ENCODE measurements at places on chromosomes 2 and 18.

DNA sequence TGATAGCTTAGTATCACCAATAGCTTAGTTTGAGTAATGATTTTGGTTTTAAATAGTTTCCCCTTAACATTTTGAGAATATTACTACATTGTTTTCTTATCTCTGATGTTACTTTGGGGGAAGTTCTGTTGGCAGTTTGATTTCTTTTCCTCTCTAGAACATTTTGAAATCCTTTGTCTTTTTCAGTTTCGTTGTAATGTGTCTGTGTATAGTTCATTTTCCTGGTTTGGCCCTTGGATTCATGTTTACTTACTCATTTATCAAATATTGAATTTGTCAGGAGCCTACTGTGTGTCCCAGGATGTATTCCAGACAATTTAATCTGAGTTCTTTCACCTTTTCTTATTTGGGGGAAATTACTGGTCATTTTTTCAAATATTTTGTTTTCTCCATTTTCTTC is 16.7 kb downstream of the ANKRD12 start:
- no peak for DNase-seq

GRCh38 chr2:197599285-197599965 is 76.0 kb downstream of the RFTN2 start:
- DNase-seq, result peak; percentile 26

GRCh38 chr2:177281400-177282180 is 17.1 kb upstream of the NFE2L2 start:
- no peak for DNase-seq

DNA sequence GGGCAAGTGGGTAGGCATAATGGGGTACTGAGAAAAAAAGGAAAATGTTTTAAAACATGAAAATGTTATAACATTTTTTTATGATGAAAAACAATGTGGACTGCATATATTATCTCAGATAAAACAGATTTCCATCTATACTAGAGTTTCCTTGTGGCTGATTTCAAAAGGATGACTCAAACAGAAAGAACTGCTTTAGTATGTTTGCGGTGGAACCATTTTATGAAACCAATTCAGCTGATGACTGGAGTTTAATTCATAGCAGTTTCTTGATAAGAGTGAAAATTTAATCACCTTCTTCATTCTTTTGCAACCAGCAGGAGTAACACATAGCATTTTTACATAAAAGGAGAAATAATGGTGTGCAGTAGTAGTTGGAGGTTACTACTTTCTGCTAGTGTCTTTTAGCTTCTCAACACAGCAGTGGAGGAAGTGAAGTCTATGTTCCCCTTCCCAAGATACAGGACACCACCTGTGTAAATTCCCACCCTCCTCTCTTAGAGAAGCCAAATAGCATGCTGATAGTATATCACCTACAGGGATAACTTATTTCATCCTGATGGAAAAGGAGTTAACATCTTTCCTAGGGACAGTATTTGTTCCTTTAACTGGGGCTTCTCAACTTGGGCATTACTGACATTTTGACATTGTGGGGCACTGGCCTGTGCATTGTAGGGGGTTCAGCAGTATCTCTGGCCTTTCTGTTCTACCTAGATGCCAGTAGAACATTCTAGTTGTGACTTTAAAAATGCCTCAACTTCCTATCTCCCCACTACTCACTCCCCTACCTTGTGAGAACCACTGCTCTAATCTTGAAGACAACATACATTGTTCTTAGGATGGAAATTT is 29.9 kb downstream of the PELI1 start:
- DNase-seq, result no peak

GRCh38 chr2:146989741-146990140 is 855.1 kb upstream of the ACVR2A start:
- DNase-seq, result no peak

DNA sequence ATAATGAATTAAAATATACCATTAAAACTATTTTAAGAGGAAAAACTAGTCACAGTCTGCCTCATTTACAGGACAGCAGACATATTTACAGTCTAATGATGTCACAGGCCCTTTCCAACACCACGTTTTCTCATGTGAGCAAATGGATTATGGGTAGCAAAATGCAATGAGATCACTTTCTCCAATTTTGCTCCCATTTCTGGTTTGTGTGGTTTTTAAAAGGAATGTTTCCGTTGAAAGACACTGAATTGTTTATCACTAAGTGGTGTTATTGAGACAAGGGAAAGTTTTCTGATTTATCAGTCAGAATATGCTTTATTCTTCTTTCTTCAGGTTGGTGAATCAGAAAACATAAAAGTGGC is 11.4 kb upstream of the NR4A2 start:
- DNase-seq, result no peak

DNA sequence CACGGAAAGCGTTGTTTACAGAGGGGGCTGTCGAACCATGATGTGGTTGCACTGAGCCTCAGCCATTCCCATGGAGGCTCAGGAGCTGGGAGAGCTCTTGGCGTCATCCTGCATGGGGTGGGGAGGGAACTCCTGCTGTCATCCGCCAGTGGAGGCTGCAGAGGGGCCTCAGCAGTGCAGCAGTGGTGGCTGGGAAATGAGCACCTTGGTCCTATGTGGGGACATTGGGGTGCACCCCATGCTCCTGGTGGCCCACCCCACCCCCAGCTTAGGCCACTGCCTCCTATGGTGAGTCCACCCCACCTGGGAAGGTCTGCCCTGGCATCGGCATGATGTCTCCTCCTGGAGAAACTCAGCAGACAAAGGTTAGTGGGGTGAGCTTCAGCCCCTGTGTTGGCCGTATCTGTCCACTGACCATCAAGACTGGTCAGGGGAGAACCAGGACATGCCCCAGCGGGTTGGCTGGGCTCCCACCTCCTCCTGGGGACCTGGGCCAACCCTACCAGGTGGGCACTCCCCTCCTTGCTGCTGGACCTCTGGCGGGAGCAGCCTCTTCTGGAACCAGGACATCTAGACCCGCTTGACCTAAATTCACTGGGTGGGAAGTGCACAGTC is 67.8 kb upstream of the HDAC4 start:
- no peak for DNase-seq

DNA sequence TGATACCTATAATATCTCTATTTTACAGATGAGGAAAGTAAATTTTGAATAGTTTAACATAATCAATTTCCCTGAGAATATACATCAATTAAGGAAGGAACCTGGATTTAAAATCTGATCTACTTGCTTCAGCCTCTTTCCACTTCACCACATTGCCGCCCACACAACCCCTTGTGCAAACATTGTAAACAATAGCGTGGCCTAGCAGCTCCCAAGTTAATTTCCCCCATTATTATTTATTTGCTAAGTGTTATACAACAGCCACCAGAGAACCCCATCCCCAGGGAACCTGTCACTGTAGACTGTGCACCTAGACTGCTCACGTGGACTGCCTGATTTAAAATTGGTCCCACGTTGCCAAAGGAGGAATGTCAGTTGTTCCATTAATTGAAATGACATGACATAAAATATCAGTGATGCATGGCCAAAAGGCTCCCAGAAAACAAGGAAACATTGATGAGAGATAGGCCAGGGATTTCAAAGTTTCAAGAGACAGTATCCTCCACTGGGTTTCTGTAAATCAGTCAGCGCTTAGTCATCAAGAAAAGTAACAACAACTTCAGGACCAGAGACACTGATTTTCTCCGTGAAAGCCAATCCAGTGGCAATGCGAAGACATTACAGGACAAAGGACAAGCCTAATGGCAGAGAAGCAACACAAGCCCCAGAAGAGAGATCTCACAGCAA is 41.3 kb downstream of the SCG2 start:
- DNase-seq, result no peak

GRCh38 chr2:39375917-39376316 is 61.2 kb downstream of the MAP4K3 start:
- no peak for DNase-seq

- DNase-seq, result no peak
These were observed 140.7 kb downstream of the TTC27 start for GRCh38 chr2:32768387-32769174.

- no peak for DNase-seq
These were observed 22.3 kb downstream of the ZCCHC2 start for GRCh38 chr18:62545098-62545497.

- DNase-seq, result no peak
These were observed 105.5 kb downstream of the THADA start for GRCh38 chr2:43490252-43490786.

DNA sequence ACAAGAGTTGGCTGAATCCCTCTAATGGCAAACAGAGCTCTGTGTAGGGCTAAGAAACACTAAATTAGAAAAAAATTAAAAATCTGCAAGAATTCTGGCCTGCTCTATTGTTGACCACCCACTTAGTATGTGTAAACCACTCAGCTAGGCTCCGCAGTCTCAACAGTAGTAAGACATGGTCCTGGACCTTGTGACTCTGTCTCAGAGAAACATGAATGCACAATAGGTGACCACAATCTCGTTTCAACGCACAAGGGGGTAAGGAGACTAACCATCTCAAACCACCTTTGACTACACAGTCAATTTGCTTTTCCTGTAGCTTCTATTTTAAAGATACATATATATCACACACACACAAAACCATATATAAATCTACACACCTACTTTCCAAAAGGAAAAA is 16.5 kb downstream of the SEPTIN10 start:
- DNase-seq, result no peak

All from HFF-Myc (cell line).